RKO (cell line): ENCODE measurements at places on chromosomes 5 and 9.

DNA sequence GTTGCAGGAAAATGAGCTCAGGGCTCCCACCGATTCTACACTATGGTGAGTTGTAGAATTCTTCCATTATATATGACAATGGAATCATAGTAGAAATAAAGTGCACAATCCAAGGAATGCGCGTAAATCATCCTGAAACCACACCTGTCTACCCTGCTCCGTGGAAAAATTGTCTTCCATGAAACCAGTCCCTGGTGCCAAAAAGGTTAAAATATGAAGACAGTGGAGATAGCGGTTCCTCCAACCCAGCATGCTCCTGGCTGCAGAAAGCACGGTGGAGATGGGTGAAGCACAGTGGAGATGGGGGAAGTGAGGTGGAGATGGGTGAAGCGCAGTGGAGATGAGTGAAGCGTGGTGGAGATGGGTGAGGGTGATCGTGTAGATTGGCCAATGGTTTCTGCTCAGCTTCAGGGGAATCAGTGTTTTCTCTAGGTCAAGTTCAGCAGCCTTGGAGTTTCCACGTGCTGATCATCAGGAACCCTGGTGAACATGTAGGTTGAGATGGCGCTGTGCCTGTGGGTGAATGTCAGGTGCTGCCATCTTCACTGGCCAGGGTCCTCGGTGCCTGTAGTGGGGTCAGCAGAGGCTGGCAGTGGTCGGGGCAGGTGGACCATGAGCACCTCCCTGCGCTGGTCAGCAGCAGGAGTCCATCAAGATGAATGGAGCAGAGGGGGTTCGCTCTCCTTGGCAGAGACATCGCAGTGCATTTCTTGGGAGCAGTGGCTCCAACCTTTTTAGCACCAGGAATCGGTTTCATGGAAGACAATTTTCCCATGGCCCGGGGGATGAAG lies 20.3 kb downstream of the PAEP start:
- DNase-seq, result no peak

- no peak for DNase-seq
Measured at GRCh38 chr5:131357739-131358561, 94.1 kb downstream of the CDC42SE2 start.

DNA sequence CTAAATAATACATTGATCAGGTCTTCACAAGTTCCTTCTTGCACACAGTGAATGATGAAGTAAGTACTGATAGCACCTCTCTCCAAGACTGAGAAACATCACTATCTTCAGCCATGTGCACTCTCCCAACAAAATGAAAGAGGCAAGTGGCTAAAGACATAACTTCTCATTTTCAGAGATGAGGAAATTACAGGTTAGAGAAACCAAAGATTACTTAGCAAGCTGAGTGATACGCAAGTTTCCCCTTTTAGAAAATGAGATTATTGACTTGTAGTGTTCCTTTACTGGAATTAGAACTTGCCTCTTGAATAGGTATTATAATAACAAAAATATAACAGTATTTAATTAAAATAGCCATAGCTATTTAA lies 21.6 kb downstream of the CEMIP2 start:
- no peak for DNase-seq

DNA sequence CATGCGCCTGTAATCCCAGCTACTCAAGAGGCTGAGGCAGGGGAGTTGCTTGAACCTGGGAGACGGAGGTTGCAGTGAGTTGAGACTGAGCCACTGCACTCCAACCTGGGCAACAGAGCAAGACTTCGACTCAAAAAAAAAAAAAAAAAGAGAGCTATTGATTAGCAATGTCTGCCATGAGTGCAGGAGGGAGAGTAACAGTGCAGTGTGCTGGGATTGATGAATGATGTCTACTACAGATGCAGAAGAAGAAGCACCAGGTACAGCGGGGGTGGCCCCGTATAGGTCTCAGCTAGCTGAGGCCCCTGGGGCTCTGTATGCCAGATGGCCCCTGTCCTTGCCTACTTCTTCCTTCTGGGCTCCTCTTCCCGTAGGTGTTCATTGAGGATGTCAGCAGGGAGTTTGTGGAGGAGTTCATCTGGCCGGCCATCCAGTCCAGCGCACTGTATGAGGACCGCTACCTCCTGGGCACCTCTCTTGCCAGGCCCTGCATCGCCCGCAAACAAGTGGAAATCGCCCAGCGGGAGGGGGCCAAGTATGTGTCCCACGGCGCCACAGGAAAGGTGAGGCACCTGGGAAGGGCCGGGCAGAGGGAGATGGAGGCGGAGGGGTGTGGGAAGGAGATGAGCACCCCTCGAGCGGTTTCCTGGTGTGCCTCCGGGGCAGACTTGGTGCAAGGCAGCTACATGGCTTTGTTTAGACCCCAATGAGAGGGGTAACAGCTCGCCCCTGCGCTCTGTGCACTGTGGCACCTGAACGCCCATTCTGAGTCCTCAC lies 13.5 kb downstream of the ASS1 start:
- DNase-seq, result no peak

DNA sequence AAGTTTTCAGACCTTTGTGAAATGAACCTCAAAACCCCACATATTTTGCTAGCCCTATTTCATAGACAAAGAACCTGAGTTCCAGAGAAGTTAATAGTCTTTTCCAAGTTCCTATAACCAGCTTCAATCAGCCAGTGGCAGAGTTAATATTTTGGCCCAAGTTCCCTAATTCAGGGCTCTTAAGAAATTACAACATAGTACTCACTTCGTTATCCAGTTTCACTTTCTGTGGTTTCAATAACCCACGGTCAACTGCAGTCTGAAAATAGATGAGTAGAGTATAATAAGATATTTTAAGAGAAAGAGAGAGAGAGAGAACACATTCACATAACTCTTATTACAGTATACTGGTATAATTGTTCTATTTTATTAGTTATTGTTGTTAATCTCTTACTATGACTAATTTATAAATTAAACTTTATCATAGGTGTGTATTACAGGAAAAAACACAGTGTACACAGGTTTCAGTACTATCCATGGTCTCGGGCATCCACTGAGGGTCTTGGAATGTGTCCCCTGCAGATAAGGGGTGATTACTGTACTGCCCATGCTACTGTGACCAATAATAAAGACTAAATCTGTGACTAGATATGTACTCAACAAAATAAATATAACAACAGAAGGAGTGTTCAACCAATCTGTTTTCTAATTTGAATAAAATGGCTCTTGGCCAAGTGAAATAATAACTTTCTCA lies 9.3 kb upstream of the MYOT start:
- DNase-seq, result no peak

- DNase-seq, result no peak
Measured at GRCh38 chr9:95067897-95068296, 249.6 kb downstream of the FANCC start.

GRCh38 chr5:158589939-158590338 lies 509.8 kb downstream of the EBF1 start:
- DNase-seq, result no peak

DNA sequence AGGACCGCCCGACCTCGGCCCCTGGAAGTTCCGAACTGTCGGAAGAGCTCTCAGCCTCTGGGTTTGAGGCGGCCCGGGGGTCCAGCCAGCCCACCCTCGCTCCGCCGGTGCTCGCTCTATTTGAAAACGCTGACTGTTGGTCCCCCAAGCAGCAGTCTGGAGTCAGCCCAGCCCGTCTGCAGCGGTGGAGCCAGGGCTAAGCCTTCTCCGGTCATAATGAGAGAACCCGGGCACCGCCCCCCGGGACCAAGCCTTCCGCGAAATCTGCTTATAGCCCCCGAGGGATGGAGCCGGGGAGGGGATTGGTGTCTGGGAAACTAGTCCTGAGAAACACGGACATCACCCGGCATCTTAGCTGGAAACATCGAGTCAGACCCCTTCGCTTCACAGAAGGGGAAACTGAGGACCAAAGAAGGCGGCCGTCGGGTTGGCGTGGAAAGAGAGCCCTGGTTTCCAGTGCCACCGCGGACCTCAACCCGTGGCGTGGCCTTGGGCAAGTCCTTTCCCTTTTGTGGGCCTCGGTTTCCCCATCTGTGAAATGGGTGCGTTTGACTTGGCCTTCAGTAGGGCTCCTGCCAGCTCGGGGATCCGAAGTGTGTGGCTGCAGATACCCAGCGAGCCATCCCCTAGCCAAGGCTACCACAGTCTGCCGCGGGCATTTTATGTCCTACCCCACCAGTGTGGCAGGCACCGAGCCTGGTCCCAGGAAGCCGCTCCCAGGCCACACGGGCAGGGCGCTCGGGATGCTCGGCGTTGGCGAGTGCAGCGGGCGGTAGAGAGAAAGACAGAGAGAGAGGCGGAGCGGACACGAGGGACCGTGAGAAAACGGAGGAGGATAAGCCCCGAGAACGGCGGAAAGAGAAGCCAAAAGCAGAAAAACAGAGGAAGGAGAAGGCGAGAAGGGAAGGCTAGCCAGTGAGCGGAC lies 857 bp downstream of the ADAM19 start:
- DNase-seq, result no peak

DNA sequence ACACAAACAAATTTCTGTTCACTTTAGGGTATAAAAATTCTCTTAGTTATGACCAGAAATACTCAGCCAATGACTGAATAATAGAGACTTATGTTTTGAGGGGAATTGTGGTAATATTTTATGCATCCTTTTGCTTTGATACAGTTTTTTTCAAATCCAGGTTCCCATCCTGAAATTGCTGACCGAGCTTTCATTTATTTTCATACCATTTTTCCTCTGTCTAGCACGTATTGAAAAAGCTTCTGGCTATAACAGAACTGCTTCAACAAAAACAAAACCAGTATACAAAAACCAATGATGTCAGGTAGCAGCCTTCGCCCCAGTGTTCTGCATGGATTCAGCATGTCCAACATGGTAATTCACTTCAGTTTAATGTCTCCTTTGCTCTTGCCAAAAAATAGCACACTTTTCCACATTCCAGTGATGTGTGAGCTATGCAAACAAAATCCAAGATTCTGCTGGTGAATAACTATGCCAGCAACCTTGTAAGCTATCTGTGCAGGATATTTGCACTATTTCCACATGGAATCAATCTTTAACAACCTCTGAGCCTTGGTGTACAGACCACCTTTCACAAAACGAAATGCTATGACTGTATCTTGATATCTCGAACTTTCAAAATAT lies 22.0 kb downstream of the CCNH start:
- DNase-seq, result no peak

DNA sequence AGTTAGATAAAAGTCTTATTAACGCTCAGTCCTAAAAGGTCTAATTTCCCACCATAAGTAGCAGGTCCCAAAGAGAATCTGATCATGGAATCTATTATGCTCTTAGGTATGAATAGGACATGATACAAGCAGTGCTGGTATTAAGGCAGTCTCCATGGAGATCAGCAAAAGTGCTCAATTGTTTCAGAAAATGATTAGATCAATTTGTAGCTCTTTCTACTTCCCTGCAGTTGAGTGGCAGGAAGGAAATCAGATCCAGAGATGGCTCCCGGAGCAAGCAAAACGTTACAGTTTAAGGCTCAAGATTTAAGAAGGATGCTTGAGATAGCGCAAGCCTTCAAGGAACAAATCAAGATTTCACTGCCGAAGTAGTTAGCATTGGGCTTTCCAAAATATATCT lies 205.7 kb downstream of the DRD1 start:
- no peak for DNase-seq

- DNase-seq, result no peak
Measured at GRCh38 chr9:20914556-20914955, 116.9 kb downstream of the HACD4 start.

DNA sequence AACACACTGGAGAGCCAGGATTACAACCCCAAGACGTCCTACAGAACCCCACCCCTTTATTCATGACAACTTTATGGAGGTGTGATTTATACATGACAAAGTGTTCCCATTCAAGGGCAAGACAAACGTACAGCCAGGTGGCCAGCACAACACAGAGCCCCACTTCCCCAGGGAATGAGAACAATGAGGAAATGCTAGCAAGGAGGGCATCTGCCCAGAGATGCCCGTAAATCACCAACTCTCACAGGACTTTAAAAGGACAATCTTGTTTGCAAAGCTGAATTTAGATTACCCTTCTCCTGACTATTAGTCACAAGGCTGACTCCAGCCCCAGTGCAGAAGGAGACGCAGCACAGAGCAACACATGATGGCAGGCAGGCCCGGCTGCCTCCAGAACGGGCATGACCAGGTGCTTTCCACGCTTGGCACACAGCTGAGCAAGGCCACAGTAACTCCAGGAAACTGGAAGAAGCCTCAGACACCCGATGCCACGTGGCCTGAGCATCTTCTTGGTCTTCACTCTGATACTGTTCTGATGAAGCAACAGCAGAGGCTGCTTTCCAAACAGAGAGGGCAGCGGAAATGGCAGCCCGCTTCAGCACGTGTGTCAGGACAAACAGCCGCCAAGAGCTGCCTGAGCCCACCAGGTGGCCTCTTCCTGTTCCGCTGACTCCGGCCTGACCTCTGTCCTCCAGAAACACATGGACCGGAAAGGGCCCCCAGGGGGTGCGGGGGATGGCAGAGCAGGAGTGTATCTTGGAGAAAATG lies 51.4 kb downstream of the ROR2 start:
- no peak for DNase-seq

DNA sequence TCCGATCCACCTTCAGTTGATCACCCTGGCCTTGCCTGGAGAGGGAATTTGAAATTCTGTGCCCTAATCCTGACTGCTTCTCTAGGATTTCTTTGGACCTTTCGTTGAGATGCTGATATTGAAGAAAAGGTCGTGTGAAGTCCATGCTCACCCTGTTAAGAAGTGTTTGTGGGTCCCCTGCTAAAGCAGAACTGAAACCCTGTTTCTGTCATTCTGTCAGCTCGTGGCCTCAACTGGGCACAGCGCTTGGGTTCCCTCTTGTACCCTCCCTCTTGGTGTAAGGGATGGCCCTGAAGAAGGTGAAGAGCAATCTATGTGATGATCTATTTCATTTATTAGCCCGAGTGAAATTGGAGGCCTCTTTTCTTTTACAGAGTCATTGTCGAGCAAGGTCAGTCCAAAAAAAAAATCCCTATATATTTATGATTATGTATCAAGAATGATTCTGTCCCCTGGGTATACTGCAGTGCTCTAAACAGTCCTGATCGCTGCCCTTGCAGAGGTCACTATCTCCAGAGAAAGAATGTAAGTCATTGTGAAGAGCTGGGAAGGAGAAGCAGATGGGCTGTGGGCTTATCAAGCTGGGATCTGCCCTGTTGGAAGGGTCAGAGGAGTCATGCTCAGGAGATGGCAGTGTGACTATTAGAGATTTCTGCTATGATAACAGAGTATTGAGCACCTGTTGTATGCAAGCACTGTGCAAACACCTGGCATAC lies 56.1 kb downstream of the WWC1 start:
- no peak for DNase-seq

DNA sequence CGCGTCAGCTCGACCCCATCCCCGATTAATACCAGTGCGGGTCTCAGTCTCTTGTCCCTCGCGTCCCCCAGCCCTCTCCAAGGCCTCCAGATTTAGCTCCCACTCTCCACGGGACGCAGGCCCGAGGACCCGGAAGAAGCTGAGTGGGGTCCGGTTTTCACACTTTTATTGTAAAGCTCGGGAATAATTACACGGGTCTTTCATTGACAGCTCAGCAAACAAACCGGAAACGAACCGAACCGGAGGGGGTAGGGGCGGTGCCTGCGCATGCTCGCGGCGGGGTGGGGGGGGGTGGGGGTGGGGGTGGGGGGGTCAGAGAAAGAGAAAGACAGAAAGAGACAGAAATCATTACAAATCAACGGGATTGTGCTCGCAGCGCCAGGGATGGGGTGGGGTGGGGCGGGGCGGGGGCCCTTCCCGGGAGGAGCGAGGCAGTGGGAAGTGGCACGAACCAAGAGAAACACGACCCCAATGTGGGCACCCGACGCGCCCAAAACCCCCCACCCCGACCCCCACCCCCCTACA lies 27.9 kb downstream of the PCDH1 start:
- DNase-seq, result peak; percentile 54

- no peak for DNase-seq
Measured at GRCh38 chr5:39587675-39588074, 162.9 kb upstream of the DAB2 start.
